ENCODE measurements at places on chromosomes 1 and 21.
A peak's percentile ranks its signal among the peaks of the same experiment; 100 is the strongest.

- DNase-seq: no peak
Measured at GRCh38 chr1:147753081-147753480, 7.3 kb downstream of the GJA5 start.

GRCh38 chr1:47887060-47887459, 110.1 kb downstream of the TRABD2B start:
- DNase-seq: no peak

DNA sequence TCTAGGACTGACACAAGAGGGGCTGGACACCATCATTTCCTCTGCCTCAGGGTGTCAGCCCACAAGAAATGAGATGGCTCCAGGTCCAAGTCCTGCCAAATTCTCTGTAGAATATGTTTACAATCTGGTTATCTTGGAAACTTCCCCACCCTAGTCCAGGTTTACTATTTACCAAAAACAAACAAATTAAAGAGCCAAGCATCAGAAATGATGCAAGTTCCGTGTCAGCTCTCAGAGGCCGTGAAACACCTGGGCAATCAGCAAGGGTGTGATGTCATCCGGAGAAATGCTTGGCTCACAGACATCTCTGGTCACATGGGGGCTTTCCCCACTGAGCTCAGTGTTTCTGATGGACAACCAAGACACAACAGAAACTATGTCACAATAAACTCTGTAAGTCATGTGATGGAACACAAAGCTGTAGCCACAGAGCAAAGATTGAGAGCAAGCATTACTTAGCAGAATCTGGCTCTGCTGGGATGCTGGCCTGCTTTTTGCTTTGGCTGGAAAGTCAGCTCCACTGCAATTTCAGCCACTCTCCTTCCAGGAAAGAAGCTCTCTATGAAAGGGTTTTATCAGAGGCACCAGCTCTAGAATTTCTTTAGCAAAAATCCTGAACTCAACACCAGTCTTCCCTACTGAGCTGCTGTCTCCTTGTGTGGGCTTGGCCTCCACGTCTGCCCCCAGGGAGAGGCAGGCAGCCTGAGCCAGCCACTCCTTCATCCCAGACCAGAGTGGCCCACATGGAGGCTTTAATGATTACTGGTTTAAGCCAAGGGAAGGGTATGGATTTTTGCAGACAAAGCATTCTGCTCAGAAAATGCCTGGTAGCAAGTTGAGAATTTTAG, 55.9 kb downstream of the NENF start:
- DNase-seq: no peak

DNA sequence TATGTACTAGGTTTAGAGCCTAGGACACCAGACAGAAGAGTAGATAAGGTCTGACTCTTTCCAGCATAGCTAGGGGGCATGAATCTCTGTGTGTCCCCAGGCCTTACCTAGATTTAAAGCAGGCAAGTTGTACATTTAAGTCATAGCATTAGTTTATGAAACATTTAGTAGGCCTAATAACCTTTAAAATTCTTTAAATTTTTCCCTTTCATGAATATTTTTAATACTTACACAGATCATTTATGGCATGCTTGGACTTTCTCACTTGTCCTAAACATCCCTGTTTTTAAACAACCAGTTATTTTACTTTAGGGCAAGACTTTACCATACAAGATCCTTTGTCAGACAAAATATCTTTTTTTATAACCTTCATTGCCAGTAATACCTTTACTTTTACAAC, 258.4 kb upstream of the ZRANB2 start:
- DNase-seq: no peak

GRCh38 chr1:183101841-183102276, 78.6 kb downstream of the LAMC1 start:
- no peak for DNase-seq

- DNase-seq: no peak
Measured at GRCh38 chr1:57536749-57537423, 113.0 kb upstream of the DAB1 start.

DNA sequence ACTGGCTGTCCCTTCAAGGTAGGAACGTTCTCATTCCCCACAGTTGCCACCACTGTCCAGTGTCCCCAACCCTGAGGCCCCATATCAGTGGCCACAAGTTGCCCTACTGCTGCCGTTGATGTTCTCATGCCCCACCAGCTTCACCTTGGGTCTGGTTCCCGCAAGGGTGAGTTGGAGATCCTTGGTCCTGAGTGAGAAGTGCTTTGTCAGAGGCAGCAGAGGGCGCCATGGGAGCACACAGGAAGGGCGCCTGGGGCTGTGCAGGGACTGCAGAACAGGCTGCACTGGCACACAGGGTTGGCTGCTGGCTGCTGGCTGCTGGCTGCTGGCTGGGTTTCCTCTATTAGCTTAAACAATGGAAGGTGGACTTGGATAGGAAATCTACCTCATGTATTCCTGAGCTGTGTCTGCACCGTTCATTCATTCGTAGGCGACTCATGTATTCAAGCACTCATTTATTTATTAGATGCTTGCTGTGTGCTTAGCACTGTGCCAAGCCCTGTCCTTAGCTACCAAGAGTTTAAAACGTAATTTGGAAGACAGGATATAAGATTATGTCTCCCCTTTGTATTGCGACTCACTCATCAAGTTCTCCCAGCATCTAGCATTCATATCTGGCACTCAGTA, 2.1 kb upstream of the S100A9 start:
- no peak for DNase-seq

DNA sequence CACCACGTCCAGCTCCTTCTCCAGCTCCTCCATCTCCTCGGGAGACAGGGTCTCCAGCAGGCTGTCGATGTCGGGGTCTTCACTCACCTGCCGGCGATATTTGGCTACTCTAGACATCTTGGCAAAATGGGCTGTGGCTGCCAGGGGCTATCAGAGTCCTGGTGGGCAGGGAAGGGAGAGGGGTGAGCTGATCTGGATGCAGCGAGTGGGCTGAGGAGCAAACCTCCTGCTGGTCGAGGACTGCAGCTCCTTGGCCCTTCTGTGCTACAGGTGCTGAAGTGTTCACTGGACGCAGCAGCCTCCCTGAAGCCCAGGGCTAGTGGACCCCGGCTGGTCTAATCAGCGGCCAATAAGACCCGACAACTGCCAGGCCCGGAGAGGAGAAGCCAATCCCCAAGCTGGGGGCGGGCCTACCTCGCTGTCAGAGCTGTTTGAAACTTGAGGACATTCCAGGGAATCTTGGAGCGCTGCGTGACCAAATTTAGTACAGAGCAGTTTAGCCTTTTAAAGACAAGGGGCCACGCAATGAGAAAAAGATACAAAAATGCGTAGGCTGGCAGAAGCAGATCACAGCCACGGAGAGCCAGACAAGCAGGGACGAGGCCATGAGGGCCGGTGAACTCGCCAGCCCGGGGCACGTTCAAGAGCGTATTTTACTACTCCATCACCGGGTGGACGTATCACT, at the start of gene LMOD1:
Gene LMOD1, minus strand, starts transcription at position 325 of the 685 bp plus-strand sequence. Its CDS starts 208 bp downstream, at position 117.
- no peak for DNase-seq

- no peak for DNase-seq
Measured at GRCh38 chr1:3898994-3899753, 898 bp downstream of the C1orf174 start.

- DNase-seq: no peak
Measured at GRCh38 chr21:44405948-44406872, 49.1 kb upstream of the LRRC3 start.

DNA sequence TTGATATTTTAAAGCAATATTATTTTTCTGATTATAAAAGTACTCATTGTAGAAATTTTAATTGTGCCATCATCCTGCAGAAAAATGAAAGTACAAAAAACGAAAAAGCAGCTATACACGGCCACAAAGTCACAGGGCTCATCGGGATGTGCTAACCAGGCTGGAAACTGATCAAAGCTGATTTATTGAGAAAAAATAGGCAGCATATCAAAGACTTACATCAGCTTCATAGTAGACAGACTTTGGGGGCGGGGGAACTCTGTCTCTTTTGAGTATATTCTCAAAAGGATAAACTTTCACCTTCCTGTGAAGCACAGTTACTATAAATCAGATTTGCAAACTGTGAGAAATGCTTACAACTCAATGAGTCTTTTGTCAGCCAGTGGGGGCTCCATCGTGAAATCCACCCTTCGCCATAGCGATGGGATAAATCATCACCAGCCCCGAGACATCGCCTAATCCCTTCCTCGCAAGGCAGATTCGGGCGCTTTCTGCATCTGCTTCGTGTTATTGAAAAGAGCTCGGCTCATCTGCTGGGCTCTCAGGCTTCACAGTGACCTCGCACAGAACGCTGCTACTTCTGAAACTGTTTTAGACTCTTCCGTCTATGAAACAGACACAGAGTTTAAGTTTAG, 69.2 kb upstream of the ERG start:
- no peak for DNase-seq

DNA sequence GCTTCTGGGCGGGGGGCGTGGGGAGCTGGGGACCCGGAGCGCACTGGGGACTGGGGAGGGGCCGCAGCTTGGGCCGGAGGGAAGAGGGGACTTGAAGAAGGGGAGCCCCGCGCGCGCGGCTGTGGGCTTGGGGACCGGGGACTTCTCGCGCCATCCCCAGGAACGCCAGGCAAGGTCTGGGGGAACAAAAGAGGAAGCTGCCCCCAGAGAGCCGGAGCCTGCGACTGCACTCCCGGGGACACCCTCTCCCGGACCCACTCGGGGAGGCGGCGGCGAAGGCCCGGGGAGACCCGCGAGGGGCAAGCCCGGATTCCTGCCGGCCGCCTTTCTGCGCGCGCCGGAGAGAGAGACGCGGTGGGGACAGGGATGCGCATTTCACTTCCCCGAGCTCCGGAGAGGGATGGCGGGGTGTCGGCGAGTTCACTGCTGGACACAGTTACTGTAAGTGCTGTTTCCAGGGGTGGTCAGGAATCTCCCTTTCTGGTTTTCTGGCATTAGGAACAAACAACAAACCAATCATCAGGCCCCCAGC, 732 bp downstream of the ABCG1 start:
- no peak for DNase-seq

DNA sequence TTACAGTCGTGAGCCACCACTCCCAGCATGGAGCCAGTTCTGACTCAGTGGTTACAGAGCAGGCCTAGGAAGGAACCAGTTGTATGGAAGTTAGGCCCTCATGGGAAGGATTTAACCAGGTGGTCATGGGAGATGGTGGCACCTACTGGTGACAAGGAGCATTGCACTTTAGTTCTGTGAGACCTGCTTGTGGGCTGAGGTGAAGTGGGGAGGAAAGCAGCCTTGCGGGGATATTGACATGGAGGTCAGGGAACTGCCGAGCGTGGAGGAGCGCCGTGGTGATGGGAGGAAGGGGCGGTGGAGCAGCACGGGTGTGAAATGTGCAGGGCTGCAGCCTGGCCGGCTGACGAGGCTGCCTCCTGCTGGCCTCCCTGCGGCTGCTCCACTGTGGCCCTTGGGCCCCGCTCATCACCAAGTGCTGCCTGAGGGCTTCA, 100.4 kb downstream of the GALNT2 start:
- peak; percentile 10 for DNase-seq

DNA sequence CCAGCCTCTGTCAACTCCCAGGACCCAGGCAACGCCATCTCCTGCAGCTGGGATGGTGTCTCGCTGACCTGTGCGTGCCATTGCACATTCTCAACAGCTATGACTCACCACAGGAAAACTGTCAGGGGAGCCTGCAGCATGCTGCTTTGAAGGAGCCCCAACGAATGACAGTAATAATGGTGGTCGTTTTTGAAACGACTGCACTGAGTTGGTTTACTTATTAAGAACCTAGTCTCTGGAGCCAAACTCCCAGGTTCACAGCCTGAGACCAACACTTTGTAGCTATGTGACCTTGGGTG, 21.6 kb downstream of the TCEA3 start:
- no peak for DNase-seq

GRCh38 chr1:234990328-234990675, 138.3 kb downstream of the TOMM20 start:
- DNase-seq: no peak

DNA sequence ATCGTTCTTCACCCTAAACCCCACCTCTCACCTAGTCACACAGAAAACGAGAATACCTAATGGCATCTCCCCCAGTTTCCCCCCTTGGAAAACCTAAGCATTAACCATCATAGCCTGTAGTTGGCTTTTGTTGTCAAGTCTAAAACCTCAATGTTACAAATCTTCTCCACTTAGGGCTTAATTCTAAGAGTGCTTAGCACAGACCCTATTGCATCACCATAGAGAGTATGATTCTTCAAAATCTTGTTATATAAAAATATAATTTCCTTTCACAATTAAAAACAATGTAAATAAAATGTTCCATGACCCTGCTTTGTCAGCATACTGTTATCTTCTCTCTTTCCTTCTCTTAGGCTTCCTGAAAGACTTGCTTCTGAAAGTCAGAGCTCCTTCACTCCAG, 263.2 kb upstream of the RGS18 start:
- DNase-seq: no peak

- DNase-seq: no peak
Measured at GRCh38 chr1:161307230-161307768, 2.5 kb downstream of the MPZ start.

GRCh38 chr1:19923137-19923952, at the start of gene PLA2G2E:
TSS of gene PLA2G2E (minus strand) at chr1:19923617. CDS start at chr1:19923559, 58 bp downstream.
- DNase-seq: no peak

- DNase-seq: no peak
Measured at GRCh38 chr21:35050348-35051286, 1.5 kb upstream of the RUNX1 start.

GRCh38 chr1:212421165-212421564, 6.5 kb upstream of the PACC1 start:
- no peak for DNase-seq

DNA sequence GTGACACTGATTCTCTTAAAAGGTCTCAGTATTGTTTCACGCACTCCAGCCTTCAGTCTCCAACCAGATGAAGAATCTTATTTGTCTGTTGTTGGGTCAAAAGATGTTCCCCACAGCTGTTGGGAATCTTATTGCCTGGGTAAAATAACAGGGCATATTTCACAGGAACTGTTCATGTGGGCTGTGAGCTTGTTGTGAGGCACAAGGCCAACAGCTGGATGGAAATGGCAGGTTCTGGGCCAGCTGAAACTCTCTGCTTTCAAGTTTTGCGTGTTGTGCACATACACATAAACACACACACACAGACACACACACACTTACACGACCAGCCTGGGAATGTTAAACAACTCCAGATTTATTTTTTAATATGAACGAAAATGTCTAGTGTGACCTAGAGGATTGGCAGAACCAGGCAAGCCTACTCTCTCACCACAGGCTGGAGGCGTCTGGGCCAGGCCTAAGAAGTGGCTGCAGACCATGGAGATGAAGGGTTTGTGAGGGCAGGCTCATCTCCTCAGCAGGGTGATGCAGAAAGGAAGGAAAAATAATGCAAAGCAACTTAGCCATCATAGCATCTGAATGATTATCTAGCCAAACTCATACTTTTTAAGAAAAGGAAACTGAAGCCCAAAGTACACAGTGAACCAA, 357.0 kb downstream of the TTLL7 start:
- no peak for DNase-seq

DNA sequence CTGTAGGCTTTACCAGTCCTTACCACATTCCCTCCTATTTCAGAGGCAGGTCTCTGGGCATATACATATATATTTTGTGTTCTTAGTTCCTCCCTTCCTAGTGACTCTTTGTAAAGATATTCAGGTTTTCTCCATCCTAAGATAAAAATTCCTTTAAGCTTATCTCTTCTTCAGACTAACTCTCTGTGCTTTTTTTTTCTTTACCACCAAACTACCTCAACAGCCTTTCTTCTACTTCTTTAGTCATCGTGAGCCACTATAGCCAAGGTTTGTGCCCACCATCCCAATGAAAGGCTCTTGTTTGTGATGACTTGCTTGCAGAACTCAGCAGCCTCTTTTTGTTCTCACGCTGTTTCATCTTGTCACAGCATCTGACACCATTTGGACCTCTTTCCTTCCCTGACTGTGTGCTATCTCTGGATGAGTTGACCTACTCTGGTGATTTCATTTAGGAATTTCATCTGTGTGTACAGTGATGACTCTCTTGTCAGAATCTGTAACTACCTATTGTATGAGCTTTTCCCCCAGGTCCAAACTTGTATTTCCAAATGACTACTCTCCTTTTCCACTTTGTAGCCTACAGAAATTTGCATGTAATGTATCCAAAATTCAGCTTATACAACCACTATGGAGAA, 59.0 kb upstream of the MACF1 start:
- DNase-seq: no peak

All from stimulated activated CD8-positive, alpha-beta memory T cell treated with anti-CD3 and anti-CD28 coated beads, Interleukin-4, amount 100 ng/mL, for 1 hour (primary cell).